Forelimb muscle (tissue), 1 donor: ENCODE measurements at places on chromosomes 2 and 18.

GRCh38 chr2:37489536-37489935 is 145.1 kb downstream of the QPCT start:
- no peak for DNase-seq

- DNase-seq = no peak
These were observed 98.0 kb upstream of the TTN start for GRCh38 chr2:178905261-178905660.

DNA sequence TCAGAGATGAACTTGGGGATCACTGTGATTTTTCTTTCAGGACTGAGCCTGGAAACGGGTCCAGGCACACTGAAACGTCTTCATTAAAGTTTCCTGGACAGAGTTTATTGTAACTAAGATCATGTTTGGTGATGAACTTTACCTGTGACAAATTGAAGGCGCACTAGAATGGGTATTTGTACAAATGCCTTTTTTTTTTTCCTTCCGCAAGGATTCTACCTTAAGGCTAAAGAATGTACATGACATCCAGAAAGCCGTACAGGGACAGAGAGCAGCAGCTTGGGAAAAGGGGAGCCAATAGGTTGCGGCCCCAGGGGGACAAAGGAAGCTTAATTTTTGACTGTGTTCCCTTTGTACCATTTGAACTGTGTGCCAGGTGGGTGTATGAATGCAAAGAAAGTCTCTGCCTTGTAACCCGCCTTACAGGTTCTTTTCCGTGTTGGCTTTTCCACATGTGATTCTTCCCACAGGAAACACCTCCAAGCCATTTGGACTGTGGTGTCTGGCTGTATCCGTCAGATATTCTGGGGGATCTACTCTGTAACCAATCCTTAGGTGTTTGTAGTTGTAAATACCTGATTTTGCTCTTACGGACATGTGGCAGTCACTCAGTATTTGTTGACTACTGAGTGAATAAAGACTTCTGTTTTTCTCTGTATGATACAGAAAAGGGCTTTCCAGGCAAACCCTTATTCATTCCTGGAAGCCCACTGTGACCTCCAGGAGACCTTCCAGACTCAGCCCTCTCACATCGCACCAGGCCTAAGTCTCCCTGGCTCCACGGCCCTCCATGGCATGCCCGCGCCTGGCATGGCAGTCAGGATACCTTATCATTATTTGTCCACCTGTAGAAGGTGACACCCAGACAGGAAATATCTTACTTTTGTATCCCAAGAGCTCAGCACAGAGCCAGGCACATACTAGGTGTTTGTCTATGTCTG is 1.1 kb downstream of the LRRFIP1 start:
- no peak for DNase-seq

- DNase-seq = no peak
These were observed 51.3 kb upstream of the SERTAD2 start for GRCh38 chr2:64704996-64705395.

- no peak for DNase-seq
These were observed 8.8 kb upstream of the SNED1 start for GRCh38 chr2:240989451-240990265.

- DNase-seq = no peak
These were observed 124.6 kb upstream of the CREB1 start for GRCh38 chr2:207405150-207405549.

GRCh38 chr2:230179907-230180306 is 39.9 kb downstream of the SP110 start:
- DNase-seq = no peak

DNA sequence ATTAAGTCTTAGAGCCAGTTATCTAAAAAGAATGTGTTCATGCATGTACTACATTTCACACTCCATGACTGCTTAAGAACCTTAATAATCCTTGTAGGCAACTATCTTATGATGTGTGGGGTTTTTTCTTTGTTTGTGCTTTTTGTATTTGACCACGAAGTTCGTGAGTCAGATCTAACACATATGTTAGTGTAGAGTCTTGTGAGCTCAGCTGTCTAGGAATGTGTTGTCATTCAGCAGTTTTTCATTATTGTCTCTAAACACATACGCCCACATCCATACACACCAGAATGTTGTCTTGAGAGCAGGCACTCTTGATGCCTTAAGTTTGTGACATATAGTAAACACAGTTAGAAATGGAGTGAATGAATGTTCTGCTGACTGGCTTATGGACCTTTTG is 38.4 kb downstream of the CAB39 start:
- no peak for DNase-seq
